Occipital lobe (tissue), 3 donors: ENCODE measurements at places on chromosomes 6 and 20.
A peak's percentile ranks its signal among the peaks of the same experiment; 100 is the strongest.

- DNase-seq: no peak
These were observed 57.2 kb downstream of the GINS1 start for GRCh38 chr20:25464501-25465242.

- DNase-seq: no peak
These were observed 246.6 kb downstream of the LY86 start for GRCh38 chr6:6835223-6835503.

- DNase-seq: no peak
These were observed 10.7 kb downstream of the HMGN3 start for GRCh38 chr6:79223611-79224404.

GRCh38 chr20:11352041-11352440 is 565.7 kb upstream of the BTBD3 start:
- no peak for DNase-seq

DNA sequence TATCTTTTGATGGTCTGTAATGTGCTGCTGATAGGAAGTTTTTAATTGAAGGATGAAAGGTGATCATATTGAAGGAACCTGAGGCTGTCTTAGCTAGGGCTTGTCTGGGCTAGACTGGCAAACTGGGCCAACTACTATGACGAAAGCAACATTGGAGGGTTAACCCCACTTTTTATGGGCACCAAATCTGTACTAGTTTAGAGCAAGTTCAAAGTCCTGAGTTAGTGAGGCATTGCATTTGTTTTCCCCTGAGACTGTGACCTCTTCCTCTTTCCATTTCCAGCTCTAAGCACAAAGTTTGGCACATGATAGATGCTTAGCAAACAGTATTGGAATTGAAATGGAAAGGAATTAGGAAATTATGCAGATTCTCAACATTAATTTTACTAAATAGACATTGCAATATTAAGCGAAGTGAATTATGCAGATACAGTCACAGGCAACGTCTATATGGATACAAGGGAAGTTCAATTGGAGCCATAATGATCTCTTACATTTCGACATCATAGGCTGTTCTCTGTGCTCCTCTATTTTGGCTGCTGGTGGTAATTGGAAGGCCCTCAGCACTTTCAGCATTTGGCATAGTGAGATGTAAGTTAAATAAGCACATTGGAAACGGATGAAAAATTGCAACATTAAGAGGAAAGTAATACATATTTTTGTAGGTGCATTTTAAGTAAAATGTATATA is 22.2 kb downstream of the CEP57L1 start:
- no peak for DNase-seq

DNA sequence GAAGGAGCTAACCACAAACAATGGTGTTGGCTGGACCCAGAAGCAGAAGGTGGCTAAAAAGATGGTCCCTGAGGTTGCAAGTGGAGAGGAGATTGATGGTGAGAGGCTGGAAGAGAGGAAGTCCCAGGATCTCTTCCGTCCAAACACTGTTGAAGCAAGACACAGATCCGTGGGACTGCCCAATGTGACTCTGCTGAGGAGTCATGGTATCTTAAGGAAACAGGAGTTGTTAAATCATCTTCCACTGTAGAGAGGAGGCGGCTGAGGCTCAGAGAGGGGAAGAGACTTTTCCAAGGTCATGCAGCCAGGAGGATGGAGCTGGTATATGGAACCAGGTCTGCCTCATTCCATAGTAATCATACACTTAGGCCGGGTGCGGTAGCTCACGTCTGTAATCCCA is 4.1 kb upstream of the ZNF335 start:
- no peak for DNase-seq

DNA sequence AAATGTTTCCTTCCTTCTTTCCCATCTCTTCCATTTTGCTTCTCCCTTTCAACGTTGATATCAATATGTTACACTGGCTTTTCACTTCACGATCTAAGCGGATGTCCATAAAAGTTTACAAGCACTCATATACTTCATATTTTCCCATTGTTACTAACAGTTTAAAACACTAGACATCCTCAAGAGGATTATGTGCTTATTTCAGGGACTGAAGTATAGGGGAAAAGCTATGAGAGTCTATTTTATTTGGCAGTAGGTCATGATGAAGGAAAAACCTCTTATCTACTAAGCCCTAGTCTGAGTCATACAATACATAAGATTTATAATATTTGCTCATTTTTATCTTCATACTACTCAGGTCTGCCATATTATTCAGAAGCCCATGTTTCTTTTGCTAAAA is 20.6 kb upstream of the EPB41L2 start:
- DNase-seq: no peak

DNA sequence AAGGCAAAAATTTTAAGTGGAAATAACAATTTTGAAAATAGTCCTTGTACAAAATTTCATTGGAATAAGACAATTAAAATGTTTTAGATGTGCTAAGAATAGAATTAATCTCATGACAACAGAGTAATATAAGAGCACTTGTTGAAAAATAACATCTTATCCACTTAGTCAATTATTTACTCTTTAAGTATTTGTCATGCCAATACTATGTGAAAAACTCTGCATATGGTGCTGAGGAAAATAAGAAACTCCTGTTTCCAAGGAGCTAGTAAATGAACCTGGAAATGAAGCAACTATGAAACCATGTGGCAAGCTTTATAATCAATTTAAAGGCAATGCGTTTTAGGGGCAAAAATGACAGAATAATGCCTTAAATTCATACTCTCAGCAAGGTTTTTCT is 42.7 kb upstream of the HCRTR2 start:
- no peak for DNase-seq

DNA sequence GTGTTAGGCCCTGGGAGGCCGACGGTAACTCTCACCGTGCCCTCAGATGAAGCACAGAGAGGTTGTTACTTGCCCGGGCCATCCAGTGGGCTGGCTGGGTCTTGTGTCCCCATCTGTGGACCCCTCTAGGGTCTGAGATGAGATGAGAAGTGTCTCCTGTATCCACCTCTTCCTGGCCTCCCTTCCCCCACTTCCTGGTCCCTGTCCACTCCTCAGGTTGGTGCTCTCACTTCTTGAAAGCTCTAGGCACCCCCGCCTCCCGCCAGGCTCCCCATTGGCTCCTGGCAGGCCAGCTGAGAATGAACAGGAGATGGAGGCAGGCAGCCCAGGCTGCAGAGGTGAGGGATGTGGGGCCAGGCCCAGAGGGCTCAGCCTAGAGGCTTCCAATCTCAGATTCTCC is 1.5 kb downstream of the MMP24OS start:
- DNase-seq: no peak

DNA sequence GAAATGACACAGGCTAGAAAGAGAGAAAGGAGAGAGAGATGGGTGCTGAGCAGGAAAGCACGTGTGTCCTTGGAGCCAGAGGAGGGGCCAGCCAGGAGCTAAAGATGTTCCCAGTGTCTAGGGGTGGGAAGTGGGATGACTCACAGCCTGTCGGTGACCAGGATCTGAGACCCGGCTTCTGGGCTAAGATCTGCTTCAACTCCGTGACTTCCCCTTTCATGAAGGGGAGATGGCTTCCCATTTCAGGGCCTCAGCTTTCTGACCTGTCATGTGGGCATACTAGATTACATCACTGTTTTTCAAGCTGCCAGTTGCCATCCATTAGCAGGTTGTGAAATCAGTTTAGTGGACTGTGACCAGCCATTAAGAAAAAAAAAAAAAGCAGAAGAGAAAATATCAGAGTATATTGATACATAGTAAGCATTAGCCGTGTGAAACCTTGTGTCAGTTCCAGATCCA is 5.4 kb downstream of the TGM3 start:
- DNase-seq: no peak

GRCh38 chr20:51535075-51535386 is 7.5 kb downstream of the NFATC2 start:
- DNase-seq: no peak

DNA sequence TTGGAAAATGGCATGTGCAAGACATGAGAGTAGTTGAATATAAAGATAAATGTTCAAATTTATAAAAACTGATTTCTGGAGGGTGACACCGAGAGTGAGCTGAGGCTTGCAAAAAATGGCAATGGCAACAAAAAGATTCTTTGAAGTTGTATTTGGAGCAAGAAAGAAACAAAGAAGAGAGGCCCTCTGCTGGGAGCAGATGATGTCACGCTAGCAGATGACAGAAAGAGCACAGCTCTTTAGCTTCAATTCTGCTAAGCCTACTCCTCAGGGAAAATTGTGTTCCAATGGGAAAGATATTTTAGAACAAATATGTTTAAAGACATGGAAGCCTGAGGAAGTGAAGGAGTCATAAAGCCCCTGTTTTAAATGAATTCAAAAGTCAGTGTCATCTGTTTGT is 125.3 kb upstream of the NOX3 start:
- no peak for DNase-seq

- no peak for DNase-seq
These were observed 6.0 kb downstream of the CCN5 start for GRCh38 chr20:44720997-44721784.

GRCh38 chr20:37394543-37395409 is 48.8 kb downstream of the SRC start:
- no peak for DNase-seq

- peak; percentile 14 for DNase-seq
These were observed 88.1 kb downstream of the HDGFL1 start for GRCh38 chr6:22657352-22657980.

DNA sequence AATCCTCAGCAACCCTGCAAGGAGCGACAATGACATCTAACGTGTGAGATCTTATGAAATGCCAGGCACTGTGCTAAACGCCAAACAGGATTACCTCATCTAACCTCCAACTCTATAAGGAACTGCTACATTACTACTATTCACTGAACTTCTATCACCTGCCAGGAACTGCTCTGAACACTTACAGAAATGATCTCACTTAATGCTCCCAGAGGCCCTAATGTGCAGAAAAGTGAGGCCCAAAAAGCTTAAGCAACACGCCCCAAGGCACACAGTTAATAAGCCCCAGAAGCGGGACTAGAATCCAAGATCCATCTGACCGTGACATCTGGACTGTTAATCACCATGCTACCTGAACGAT is 28.5 kb downstream of the TRAM2 start:
- no peak for DNase-seq

DNA sequence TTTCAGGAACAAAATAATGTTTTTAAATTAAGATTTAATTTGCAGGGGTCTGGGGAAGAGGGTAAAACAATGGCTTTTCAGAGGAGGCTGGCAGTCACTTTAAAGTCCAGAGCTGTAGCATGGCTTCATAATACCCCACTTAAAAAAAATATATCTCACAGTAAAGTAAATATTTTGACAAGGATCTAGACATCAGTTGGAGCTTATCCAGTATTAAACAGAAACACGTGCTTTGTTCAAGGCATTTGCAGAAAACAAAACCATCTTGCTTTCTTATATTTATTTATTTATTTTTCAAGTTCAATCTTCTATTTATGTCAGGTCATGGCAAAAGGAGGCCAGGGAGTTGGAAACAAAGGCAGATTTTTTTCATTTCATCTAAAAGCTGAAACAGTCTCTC is 53.3 kb upstream of the PRL start:
- DNase-seq: no peak

- no peak for DNase-seq
These were observed 64.0 kb upstream of the SGK1 start for GRCh38 chr6:134381959-134382358.
